ENCODE measurements at places on chromosomes 2 and 18.

- peak; percentile 37 for DNase-seq
Observed at GRCh38 chr2:75632091-75632701, 14.4 kb upstream of the MRPL19 start.

- no peak for DNase-seq
Observed at GRCh38 chr2:48250943-48251342, 279.0 kb upstream of the STON1 start.

- no peak for DNase-seq
Observed at GRCh38 chr2:101307503-101307902, 998 bp downstream of the RNF149 start.

DNA sequence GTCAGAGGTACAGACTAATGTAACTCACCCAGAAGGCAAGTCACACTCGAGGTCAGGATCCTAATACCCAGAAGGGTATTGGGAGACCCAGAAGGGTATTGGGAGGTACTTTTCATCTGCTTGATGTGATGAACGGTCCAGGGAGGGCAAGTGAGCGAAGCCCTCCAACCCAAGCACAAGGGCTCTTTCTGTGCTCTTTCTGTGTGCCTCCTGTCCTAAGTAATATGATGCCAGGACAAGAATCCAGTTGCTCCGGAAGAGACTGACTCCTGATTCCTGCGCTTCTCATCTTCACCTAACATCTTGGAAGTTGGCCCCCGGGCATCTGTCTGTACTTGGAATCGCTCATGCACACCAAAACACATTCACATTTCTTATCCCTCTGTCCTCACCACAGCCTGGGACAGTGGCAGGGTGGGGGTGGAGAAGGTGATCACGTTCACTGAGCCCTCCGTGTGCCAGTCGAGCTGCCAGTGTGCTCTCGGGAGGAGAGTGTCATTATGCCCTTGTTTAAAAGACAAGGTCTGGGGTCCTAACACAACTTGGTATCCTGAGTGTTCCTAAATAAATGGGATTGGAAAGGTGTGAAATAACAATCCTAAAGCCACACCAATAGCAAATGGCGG, 17.1 kb downstream of the GYPC start:
- DNase-seq = no peak

- no peak for DNase-seq
Observed at GRCh38 chr2:148817210-148817708, 57.8 kb upstream of the KIF5C start.

DNA sequence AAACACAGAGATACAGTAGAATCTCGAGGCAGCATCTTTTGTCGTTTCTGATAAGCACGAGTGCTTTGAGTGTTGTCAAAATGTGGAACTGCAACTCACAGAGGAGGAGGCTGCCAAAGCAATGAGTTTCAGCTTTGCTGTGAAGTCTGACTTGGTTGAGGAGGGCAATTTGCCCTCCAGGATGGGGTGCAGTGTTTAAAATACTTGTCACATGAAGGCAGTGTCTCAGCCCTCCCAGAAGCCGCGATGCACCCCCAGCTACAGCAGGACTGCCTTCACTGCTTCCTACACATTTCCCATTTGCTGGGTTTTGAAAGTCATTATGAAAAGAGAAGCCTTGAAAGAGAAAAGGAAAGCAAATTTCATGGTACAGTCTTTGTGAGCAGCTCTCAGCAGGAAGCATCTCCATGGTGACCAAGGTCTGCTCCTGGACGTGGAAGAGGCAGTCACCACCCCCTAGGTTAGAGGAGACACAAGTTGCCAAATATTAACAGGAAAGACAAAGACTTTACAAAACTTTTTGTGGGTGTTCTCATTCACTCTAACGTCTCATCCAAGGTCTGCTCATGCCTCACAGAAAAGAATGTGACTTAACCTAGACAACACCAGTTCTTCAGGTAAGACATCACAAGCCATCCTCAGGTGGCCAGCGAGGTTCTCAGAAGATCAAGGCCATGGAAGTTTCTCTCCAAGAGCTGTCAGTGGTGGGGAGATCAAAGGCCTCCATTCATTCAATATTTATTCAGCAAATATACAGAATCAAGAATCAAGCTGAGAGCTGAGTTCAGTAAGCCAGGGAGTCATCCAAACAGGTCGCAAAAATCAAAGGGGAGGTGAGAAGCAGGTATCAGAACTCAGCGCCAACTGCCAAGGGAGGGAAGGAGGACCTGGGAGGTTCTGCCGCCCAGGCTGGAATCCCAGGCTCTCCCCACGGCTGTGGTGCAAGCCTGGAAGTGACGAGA, 476.0 kb downstream of the EIPR1 start:
- DNase-seq = no peak

DNA sequence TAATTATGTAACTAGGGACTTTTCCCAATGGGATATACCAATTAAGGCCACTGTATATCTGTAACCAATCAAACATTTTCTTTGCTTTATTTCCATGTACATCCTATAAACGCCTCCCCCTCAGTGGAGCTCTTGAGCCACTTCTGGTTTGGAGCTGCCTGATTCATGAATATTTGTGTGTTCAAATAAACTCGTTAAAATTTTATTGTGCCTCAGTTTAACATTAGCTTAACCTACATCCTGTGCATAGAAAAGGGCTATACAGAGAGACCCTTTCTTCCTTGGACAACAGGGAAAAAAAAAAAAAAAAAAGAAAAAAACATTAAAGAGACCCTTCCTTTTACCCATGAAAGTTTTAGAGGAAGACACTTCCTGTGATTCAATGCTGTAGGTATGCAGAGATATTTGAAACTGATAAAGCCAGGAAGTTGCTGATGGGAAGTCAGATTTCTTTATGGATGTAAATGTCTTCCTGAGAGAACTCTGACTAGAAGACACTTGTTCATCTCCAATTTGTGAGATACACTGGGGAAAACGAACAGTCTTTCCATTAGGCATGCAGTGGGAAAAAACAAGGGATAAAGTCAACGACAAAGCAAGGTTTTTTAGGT, 614.6 kb upstream of the SOX11 start:
- peak; percentile 90 for DNase-seq

- DNase-seq = no peak
Observed at GRCh38 chr2:64350996-64351395, 103.0 kb upstream of the LGALSL start.

GRCh38 chr2:74576211-74576862, 21.8 kb downstream of the DOK1 start:
- DNase-seq = no peak

DNA sequence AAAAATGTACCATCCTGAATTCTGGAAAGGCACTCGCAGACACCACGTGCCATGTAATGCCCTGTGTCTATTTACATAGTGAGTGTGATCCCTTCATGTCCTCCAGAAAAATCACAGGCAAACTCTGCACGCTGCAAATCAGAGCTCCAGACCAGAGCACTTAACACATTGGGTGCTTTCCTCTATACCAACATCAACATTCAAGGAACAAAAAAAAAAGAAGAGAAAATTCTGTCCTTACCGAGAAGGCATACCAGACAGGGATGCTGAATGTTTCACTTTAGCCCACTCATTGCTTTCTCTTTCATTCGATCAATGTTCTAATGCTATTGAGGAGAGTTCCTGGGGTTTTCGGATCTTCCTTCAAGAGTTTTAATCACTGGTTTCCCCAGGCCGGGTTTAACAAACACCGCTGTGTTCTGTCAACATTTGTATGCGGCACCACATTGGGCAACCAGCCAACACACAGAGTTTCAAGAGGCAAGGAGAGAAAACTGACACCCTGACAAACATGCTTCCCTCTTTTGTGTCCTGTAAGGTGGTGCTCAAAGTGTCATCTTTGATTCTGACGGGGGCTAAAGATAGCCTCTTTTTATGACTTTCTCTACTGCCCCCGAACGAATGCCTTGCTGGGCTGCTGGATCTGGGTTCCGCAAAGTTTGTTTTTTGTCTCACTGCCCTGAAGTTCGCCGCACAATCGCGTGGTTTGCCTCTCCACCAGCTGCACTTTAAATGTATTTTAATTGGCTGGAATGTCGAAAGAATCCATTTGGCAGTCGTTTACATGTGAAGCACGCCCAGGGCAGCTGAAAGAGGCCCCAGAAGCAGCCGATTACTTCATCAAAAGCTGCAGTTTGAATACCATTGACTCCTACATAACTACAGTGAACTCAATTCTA, 106.4 kb upstream of the NCKAP5 start:
- DNase-seq = peak; percentile 74

DNA sequence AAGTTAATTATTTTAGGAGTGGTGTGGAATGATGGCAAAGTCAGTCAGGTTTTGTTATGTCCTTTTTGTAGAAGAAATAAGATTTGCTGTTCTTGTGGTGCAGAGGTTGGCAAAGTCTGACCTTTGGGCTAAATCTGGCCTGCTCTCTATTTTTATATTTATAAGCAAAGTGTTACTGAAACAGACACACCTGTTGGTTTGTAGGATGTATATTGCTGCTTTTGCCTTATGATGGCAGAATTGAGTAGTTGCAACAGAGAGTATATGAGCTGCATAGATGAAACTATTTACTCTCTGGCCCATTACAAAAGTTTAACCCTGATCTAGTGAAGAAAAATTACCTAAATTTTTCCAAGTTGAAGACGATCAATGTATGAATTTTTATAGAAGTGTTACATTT, 34.1 kb upstream of the KCNJ13 start:
- DNase-seq = no peak

DNA sequence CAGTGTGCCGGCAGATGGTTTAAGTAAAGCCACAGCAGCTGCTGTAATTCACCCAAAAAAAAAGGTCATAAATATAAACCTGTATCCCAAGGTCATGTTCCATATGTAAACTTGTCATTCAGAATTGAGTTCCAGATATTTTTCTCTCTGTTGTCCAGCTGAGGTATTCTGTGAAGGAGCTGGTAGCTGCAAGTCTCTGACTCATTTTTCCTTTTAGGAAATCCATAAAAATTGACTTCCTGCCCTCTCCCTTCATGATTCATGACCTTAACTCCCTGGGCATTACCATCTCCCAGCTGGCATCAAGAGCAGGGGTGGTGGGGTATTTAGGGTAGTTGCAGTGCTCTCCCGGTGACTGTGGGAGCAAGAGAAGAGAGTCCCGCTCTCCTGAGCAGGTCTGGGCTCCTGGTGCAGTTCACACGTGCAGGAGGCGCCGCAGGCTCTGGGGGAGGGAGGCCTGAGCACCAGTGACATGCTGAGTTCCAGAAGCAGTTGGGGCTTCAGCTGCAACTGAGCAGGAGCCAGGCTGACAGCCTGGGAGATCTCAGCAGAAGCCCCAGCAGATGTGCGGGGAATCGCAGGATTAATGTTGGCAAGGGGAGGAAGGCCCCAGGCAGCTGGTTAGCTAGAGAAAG, 192.6 kb downstream of the MGAT5 start:
- DNase-seq = no peak

- no peak for DNase-seq
Observed at GRCh38 chr2:147774805-147775204, 70.0 kb upstream of the ACVR2A start.

DNA sequence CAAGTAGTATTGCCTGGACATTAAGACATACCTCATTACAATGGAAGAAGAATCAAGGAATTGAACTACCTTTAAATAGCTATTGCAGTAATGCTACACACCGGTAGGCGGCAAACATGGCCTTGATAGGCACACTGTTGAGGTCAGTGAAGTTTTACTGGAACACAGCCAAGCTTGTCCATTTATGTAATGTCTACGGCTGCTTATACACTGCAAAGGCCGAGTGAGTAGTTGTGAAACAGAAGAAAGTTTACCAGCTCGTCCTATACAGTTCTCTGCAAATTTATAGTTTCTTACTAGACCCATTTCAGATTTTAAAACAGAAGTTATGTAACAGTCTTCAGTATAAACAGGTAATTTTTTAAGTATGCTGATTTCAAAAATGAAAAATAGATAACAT, 38.8 kb downstream of the PPP4R1 start:
- peak; percentile 75 for DNase-seq

- no peak for DNase-seq
Observed at GRCh38 chr2:88897715-88898114, 206.2 kb downstream of the RPIA start.

DNA sequence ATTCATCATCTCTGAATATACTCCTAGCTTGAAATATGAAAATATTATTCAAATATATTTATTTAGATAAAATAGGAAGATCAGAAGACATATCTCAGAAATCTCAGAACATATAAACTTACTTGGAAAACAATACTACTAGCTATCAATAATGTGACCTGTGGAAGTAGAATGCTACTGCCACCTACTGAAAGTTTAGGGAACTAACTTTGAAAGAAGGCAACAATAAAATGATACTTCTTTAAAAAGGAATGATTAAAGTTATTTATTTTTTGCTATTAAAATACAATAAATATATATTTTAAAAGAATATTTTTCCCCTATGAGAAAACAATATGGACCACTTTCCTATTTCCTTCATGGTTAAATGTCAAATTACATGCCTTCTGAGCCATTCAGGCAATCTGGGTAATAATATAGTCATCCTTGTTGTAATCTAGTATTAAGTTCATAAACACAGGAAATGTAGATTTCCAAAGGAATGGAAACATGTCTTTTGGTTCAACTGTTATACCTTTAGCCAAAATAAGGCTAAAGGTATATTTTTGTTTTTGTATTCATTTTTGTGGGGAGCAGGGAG, 26.0 kb downstream of the ACADL start:
- DNase-seq = peak; percentile 19

DNA sequence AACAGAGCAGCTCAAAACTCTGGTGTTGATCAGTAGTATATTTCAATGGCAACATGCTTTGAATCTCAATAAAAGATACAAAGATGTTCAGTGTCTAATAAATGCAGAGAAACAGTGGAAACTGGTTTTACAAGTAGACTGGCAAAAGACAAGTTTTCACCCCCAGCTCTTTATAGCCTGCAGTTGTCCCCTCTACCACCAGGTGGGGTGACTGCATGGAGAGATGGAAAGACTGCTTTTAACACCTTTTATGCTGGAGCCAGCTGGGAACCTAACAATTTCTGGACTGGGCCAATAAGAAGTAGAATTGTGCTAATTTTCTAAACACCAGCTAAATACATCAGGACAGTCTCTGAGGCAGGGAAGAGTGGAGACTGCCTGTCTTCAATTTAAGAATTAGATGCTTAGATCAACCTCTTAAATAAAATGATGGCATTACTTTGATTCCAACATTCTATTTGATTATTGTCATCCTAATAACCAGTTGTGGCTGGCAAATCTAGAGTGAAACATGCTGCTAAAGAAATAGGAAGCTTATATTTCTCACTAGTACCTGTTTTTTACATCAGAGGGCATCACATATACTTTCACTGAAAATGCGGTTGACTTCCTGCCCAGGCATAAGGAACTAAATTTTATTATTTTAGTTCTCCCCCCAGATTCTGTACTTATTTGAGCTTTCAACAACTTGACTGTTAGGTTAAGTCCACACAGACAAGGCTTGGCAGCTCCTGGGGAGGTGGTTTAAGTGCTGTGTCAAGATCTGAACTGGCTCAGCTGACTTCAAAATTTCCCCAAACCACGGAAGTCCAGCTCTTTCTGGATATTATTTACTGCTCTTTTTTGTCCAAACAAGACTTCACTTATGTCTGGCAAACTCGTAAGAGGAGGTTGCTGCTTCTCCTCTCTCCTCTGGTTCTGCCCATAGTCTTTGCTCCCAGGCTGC, 140.5 kb downstream of the TPGS2 start:
- peak; percentile 68 for DNase-seq

GRCh38 chr18:12442946-12443345, 35.2 kb downstream of the PRELID3A start:
- DNase-seq = no peak
